ENCODE measurements at places on chromosomes 2 and 18.

DNA sequence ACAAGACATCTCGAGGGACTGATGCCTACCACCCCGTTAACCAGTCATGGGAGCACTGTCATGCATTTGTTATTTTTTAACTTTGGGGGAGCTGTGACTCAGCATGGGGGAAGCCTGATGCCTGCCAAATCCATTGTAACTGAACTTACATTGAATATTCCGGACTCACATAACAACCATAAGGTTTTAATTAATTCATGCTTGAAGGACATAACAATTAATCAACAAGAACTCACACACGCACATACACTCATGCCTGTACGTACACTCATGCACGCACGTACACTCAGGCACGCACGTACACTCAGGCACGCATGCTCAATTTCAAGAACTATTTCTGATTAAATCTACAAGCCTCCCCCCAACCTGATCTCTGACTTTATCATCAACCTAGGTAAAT, 1639.1 kb downstream of the SUCLG1 start:
- no peak for DNase-seq

- no peak for DNase-seq
Observed at GRCh38 chr2:138103156-138103555, 138.9 kb downstream of the HNMT start.

DNA sequence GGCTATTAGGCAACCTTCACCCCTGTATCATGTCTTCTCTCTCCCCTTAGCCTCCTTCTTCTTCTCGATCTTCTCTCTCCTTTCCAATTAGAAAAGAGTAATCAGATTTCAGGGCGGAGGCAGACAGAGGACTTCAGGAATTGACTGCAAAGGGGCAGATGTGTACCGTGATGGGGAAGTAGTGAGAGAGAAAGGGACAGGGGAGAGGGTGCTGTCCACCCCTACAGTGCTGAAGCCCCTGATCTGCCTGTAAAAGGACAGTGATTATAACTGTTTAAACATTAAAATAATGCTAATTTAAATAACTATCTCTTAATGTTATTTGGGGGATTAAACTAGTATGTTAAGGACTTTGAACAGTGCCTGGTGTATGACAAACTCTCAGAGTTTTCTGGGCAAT, 178.5 kb downstream of the ACTR3 start:
- DNase-seq: no peak

- no peak for DNase-seq
Observed at GRCh38 chr2:8858910-8859309, 21.5 kb upstream of the KIDINS220 start.

- no peak for DNase-seq
Observed at GRCh38 chr2:131431336-131431735, 44.6 kb upstream of the TUBA3D start.

GRCh38 chr2:215293879-215294278, 18.0 kb upstream of the ATIC start:
- DNase-seq: no peak

- DNase-seq: peak; percentile 38
Observed at GRCh38 chr18:9741793-9742523, 33.9 kb downstream of the RAB31 start.

DNA sequence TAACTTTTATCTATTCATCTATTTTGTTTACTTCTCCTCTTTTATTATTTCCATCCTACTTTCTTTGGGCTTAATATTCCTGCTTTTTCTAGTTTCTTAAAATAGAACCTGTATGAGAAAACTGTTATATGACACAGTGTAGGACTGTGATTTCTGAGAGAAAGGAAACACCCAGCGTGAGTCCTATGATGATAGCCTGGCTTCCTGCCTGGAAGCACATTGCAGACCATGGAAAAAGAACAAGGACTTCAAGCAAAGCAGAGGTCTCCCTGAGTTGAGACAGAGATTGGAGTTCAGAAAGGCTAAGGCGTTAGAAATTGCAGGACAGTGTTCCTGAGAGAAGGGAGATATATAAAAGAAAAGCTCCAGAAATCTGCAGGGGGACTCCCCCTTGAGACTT, 7.8 kb downstream of the RBM44 start:
- peak; percentile 26 for DNase-seq

DNA sequence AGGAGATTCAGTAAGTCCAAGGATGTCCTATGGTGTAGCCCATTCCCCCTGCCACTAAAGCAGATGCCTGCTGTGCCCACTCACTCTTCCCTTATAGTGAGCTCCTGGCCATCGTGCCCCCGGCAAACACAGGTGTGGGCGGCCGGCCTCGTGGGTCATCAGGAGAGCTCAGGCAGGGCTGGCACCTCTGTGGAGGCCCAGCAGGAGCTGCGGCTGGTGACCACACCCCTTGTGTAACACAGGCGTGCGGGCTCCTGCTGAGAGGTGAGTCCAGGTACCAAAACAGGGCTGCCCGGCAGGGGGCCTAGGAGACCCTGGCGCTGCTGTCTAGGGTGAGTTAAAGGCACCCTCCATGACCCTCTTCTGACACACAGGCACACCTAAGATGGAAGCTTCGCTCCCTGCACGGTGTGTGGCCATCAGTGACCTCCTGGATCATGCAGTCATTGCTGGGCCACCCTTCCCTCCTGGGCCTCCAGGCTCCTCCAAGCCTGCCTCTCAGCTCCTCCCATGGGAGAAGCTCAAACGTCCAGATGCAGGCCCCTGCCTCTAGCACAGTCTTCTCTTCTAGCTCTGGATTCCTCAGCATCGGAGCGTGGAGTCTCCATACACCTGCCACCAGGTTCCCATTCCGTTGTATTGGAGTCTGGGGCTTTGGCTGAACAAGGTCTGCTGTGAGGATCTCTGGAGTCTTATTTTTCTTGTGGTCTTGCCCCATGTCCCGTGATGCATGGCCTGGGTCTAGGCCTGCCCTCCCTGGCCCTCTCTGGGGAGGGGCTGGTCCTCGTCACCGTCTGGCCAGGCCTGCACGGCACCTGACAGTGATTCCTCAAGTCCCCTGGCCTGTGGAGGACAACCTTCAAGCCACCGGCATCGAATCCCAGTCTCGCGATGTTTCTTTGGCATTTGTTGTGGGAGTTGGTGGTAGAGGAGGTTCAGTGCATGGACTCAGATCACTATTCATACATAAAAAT, 246.9 kb downstream of the ACKR3 start:
- DNase-seq: no peak

DNA sequence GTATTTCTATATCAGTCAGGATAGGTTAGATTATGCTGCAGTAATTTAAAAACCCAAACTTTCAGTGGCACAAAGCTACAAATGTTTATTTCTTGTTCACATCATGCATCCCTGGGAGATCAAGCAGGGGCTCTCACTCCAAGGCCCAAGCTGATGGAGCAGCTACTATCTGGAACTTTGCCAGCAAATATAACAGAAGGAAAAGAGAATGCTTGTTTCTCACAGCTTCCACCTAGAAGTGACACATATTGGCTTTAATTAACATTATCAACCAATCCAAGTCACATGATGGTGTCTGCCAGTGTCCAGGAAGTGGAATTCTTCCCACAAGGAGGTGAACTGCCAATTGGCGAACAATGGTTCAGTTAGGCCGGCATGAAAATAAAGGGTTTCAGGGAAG, 306.9 kb downstream of the BCL11A start:
- DNase-seq: no peak

DNA sequence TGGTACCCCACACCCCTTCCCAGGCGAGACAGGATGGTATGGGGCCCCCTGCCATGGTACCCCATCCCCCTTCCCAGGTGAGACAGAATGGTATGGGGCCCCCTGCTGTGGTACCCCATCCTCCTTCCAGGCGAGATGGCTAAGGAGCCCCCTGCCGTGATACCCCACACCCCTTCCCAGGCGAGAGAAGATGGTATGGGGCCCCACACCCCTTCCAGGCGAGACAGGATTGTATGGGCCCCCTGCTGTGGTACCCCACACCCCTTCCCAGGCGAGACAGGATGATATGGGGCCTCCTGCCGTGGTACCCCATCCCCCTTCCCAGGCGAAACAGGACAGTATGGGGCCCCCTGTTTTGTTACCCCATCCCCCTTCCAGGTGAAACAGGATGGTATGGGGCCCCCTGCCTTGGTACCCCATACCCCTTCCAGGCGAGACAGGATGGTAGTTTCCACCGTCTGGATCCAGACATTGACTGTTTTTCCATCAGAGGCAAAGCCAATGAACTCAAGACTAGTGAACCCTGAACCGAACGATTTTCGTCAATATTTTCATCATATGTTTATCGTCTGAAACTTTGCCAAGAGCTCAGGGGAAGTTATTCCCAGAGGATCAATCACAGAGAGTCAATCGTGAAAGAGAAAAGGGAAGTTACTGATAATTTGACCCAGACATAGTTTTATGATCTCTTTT, 75.0 kb downstream of the MYCN start:
- DNase-seq: no peak

DNA sequence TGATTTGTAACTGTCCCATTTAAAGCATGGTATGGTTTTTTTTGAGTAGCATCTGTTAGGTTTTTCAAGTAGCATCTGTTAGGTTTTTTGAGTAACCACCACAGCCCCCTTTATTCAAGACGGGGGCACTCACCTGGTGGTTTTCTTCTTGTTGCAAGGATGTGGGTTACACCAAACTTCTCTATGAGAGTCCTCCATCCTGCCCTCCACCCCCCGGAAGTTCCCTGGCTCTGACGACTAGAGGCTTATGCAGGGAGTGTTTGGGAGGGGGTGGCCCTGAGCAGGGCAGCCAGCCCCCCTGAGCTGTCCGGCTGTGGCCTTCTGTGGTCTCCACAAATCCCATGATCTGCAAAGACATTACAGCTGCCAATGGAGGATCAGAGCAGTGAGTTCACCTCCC, 39.3 kb downstream of the MTCL1 start:
- no peak for DNase-seq

GRCh38 chr2:57515366-57515765, 531.2 kb upstream of the VRK2 start:
- no peak for DNase-seq

DNA sequence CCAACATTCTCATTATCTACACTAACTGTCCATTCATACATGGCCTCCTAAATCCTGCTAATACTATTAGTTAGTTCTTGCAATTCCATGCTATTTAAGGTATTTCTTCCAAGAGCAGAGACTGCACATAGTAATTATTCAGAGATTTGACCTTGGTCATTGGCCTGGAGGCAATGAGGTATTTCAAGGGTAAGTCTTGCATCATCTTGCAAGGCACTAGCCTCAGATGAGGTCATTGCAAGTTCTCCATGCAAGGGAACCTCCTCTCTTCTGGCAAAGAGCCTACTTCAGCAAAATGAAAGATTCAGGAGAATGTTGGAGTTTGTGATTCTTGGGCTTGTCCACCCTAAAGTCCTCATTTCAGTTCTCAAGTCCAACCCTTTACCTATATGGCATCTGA, 48.5 kb upstream of the IKZF2 start:
- no peak for DNase-seq

- DNase-seq: no peak
Observed at GRCh38 chr2:170465241-170465640, 249.9 kb upstream of the SP5 start.

DNA sequence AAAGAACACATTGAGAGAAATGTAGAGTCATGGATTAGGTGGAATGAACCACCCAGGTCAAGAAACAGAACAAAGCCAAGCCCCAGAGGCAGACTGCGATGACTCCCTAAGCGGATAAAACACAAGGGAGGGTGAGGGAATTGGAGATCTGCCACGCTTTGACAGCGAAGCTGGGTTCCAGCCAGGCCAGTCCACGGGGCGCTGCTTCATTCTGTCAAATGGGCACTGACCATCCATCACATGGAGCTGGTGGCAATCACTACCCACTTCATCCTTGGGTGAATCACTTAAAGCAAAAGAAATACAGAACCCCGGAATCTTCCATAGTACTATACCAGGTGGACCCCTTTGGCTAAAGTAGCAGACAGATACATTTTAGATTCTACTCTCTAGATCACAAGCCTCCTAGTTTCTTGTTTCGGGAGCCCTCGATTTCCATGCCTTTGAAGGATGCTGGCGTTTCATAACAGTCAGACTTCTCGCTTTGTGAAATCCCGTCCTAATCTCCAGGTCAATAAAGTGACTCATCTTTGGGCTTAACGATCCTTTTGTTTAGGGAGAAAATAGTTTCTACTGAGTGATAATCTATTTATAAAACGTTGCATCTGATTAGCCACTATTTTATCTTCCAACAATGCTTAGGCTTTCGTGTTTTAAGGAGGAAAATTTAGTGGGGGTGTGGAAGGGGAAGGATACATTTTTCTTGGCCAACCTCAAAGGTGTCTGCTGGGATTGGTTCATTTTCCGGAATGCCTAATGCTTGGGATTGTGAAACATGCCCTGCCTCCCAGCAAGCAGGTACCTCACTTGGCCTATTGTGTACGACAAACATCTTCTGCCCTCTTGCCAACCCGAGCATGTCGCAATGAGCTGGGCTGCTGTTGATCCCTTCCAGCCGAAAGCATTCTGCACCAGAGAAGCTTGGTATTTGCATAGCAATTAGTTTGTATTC, 44.1 kb upstream of the HDAC4 start:
- DNase-seq: no peak

DNA sequence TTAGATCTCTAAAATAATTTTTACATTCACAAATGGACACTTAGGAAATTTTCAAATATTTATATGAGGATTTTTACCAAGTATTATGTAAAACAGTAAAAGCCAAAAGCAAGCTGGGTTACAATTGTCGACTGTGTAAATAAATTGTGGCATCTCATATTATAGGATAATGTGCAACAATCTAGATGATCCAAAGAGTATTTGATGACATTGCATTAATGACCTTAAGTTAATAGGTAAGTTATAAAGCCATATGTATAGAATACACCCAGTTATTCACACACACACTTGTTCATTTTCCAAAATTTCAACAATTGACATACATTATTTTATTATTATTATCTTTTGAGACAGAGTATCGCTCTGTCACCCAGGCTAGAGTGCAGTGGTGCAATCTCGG, 69.3 kb downstream of the ATP8B1 start:
- DNase-seq: no peak

DNA sequence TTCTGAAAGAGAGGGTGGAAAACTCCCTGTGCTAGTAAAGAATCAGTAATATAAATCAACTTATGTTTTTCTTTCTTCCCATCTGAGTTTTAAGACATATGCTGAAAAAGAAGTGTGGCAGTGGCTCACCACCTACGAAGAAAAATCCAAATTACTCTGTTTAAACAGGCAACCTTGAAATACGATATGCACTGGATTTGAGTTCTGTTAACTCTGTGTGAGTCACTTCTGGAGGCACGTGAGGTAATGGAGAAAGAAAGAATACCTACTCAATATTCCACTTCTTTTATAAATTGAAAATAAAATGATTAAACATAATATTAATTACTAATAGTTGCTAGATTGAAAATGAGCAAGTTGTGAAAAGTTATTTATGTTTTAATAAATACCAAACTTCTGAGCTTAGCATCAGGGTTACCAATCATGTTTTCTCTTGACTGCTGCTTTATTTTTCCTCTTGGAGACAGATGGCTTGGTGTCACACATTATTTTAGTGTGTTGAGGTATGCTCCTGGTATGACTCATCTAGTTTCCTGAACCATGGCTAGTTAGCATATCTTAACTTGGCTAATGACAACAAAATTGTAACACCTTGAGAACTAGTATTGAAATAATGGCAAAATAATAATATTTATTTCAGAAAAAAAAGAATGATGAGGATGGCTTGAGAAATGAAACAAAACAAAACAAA, 1705.5 kb upstream of the PIK3C3 start:
- DNase-seq: no peak

Data from endothelial cell of umbilical vein (primary cell).